ENCODE measurements at places on chromosomes 2 and 18.

DNA sequence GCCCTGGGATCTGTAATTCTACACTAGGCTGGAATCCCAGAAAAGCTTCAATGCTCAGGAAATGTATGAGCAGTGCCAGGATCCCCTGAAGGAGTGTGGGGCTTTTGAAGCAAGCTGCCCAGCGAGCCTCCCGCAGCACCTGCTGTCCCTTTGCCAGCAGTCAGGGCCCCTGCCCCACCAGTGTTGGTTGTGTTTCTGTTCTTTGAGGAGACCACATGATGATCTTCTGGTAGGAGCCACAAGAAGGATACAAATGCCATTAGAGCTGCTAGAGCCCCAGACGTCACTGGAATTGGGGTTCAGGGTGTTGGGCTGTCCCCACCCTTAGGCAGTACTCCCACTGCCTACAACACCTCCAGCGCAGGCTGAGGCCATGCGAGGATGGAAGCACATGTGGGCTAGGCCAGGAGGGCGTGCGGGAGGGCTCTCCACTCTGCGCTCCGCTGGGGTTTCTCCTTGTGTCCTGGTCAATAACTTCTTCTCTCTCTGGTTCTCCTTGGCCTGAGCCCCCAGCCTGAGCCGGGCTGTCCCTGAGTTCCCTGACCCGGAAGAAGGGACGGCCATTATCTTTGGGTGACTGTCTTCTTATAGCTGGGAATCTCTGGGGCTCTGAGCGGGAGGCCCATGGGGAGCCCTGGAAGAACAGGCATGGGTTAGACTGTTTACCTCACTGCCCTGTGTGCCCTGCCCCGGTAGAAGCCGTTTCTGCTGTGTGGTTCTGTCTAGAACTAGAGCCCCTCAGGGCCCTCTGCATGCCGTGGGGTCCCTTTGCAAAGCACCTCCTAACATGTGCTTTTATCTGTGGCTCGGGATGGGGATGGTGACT lies 73.9 kb downstream of the LRRFIP1 start:
- DNase-seq: no peak

GRCh38 chr2:236254001-236254400 lies 10.2 kb downstream of the ASB18 start:
- DNase-seq: no peak

DNA sequence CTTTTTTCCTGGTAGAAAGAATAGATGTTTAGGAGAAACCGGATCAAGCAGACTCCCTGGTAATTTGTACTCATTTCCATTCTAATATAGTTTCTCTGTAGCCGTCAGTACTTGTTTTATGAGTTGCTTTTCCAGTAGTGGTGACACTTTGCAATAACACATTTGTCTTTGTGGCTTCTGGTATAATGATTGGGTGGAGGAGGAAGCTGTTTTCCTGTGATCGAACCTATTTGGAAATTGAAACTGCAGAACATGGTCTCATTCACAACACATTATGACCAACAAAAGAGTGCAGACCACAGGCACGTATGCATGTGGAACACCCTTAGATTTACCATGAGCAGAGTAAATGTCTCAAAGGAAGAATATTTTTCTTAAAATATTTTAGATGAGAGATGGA lies 7.6 kb upstream of the SERPINB12 start:
- no peak for DNase-seq

GRCh38 chr2:48369971-48370370 lies 160.0 kb upstream of the STON1 start:
- DNase-seq: no peak

GRCh38 chr18:12779456-12779855 lies 76.6 kb downstream of the PSMG2 start:
- DNase-seq: no peak

- DNase-seq: no peak
Measured at GRCh38 chr2:177257471-177257870, 7.1 kb downstream of the NFE2L2 start.

- DNase-seq: no peak
Measured at GRCh38 chr2:218375212-218375611, 6.9 kb upstream of the SLC11A1 start.

GRCh38 chr18:3726238-3726951 lies 276.4 kb downstream of the TGIF1 start:
- DNase-seq: no peak

DNA sequence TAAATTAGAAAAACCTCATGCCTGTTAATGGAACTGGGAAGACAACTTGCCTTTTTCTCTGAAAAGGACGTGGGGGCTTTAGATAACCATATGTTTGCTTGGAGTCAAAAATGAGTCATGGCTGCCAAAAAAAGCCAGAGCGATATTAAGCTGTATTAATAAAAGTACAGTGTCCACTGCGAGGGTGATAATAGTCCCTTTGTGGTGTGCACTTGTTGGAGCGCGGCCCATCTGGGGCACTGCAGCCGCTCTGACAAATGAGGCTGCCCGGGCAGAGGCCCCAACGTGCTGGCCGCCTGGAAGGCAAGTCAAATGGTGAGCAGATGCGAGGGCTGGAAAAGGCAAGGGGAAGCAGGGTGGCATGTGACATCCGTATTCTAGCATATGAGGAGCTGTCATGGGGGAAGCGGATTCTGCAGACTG lies 103.3 kb upstream of the NCK2 start:
- DNase-seq: no peak

GRCh38 chr2:84832772-84833461 lies 48.0 kb downstream of the TRABD2A start:
- DNase-seq: peak; percentile 40

DNA sequence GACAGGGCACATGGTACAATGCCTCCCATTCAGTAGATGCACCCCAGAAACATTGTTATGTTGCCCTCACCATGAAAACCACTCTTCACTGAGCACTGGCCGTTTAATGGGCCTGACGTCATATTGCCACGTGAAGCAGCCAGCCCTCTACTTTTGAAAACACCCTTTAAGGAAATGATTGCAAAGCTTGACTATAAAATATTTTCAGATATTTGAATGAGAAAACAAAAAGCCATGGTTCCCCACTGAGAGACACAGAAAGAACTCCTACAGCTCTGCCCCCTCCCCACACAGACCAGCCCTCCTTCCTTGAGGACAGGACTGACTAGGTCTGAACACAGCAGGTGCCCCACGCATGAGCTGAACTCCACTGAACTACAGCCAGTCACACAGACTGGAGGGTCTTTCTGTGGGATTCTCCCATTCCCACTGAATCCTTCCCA lies 349.1 kb downstream of the ANAPC1 start:
- no peak for DNase-seq

DNA sequence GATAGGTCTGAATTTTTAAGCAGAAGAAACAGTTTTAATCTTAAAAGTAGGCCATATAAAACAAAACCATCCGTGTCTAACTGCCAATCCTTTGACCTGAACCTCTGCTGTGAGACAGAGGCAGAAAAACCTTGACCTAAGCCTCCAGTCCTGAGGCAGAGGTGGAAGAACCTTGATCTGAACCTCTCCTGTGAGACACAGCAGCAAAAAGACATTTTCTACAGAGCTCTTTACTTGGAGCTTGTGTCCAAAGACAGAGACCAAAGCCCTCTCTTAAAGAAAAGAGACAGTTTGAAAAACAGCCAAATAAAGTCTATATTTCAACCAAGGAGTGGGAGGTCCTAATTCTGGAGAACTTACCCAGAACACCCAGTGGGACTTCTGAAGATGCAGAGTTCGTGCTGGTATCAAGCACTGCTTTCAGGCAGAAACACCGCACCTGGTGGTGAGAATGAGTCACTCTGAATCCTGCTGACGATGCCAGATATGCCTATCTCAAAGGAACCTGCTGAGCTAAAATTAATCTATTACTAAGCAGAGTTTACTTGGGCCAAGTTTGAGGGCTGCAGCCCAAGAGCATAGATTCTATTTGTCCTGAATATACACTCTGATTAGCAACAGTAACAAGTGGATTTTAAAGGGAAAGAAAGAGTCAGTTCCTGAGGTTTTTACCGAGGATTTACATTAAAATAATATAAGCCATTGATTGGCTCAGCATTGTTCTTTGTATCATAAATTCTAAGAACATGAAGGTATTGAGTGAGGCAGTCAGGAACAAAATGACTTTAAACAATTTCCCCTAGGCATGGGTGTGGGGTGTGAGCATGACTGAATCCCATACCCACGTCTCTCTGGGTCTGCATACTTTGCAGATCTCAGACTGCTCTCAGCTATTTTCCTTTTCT lies 806.4 kb downstream of the TRIB2 start:
- DNase-seq: peak; percentile 76

DNA sequence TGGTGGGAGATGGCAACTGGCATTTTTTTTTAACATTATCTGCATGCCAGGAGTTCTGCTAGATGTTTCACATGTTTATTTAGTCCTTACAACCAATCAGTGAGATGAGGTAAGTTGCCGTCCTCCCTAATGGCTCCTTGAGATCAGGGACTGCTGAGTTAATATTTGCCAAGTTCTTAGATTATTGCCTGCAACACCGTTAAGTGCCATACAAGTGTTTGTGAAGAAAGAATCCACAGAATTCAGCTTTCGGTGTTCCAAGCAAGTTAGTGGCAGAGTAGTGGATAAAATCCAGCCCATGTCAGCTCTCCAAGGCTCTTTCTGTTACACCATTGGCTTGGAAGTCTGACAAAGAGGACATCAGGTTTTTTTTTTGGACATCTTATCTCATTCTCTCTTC lies 95.9 kb downstream of the C1QL2 start:
- DNase-seq: no peak

GRCh38 chr2:233399306-233400225 lies 45.3 kb downstream of the DGKD start:
- DNase-seq: no peak

GRCh38 chr2:23806201-23806600 lies 120.7 kb downstream of the ATAD2B start:
- no peak for DNase-seq

DNA sequence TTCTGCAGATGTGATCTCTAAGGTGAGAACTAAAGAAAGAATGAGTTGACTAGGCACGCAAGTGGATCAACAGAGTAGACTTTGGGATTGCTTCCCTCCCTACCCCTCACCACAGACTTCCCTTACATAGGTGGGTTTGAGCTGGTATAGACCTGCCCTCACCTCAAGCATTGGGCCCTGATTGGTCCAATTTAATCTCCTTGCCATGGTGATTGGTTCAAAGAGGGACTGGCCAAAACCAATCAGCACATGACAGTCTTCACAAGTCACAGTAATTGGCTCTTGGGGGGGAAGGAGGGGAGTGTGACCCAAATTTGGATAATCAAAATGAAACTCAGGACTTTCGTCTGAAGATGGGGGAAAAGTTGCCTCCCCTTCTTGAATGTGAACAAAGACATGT lies 36.6 kb upstream of the LNPK start:
- DNase-seq: no peak

DNA sequence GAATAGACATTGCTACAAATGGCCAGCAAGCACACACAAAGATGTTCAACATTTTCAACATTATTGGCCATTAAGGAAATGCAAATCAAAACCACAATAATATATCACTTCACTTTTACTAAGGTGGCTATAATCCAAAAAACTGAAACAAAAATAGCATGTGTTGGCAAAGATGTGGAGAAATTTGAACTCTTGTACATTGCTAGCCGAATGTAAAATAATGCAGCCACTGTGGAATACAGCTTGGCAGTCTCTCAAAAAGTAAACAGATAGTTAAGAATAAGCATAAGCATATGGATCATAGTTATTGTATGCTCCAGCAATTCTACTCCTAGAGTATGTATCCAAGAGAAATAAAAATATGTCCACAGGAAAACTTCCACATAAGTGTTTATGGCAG lies 192.5 kb downstream of the EN1 start:
- DNase-seq: no peak

GRCh38 chr2:154447727-154448418 lies 250.6 kb upstream of the KCNJ3 start:
- no peak for DNase-seq

DNA sequence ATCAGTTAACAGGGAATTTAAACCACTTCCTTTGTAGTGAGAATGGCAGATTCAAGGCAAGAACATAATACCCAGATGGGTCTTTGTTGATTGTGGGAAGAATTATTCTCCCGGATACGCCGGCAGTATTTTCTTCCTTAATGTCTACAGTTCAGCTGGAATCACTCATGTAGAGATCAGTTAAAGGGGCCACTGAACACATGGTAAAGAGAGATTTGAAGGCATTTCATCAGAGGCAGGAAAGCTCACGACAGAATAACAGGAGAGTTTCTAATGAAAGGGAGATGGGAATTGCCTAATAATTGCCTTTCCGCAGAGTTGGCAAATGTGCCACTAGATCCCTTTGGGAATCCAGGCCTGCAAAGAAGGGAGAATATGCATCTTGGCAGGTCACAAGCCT lies 327.7 kb upstream of the ZNF804A start:
- DNase-seq: no peak

- DNase-seq: no peak
Measured at GRCh38 chr18:57523171-57523956, 63.1 kb downstream of the FECH start.

DNA sequence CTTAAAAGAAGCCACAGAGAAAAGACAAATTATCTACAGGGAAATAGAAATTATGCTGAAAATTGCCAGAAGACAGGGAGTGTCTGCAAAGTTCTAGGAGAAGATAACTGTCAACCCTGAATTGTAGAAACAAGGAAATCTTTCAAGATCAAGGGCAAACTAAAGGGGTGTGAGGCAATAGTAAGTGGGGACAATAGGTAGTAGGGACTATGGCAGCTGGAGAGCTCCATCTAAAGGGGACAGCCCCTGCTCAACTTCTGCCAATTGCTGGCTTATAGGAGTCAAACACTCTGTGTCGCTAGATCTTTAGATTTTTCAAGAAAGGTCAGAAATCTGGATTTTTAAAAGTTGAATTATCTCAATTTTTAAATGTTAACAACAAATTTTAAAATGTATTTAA lies 10.1 kb upstream of the ST3GAL5 start:
- DNase-seq: no peak

DNA sequence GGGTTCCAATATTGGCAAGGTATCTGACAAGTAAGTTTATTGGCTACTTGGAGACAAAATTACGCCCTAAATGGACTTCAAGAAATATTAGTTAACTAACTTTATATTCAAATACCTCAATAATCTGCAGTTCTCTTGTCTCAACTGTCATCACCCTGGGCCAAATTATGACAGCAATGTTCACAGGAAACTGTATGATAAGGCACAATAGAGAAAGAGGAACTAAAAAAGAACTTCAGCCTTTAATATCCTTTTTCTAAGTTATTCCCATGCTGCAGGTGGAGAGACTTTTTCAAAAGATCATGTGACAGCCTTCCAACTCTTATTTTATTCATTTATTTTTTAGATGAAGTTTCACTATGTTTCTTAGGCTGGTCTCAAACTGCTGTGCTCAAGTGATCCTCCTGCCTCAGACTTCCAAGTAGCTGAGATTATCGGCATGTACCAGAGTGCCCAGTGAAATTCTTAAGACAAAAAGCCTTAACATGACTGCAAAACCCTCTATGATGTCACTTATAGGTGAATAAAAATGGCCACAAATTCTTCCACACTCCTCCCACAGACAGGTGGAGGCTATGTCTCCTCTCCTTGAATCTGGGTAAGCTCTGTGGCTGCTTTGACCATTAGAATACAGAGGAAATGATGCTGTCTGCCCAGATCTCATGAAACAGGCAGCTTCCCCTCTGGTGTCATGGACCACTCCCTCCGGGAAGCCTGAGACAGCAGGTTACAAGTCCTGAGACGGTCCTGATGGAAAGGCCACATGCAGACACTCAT lies 211.0 kb downstream of the TGIF1 start:
- DNase-seq: no peak
